CD4-positive, alpha-beta T cell treated with Interleukin-12 subunit alpha and Interleukin-12 subunit beta, for 1 hour (primary cell): ENCODE measurements at places on chromosomes 6 and 20.

GRCh38 chr6:21367649-21368154 lies 225.8 kb upstream of the SOX4 start:
- DNase-seq = no peak

GRCh38 chr6:170545405-170545804 lies 7.7 kb downstream of the PSMB1 start:
- DNase-seq = no peak

DNA sequence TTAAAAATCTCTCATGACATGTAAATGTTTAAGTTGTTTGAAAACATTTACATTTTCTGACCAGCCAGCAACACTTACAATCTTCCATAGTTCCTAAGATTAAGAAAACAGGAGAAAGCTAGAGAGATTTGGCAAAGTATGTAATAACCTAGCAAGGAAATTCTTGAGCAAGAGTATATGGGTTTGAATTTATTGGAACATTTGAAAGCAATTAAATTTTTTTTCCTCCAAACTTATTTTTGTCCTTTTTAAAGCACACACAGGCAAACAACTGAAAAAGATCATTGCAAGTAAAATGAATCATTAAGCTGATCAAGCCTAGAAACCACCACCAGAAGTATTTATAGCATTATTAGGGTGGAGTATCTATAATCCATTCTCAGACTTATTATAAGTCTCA lies 20.1 kb upstream of the ZNF217 start:
- DNase-seq = no peak

GRCh38 chr20:45290677-45291355 lies 15.8 kb upstream of the RBPJL start:
- peak; percentile 69 for DNase-seq

DNA sequence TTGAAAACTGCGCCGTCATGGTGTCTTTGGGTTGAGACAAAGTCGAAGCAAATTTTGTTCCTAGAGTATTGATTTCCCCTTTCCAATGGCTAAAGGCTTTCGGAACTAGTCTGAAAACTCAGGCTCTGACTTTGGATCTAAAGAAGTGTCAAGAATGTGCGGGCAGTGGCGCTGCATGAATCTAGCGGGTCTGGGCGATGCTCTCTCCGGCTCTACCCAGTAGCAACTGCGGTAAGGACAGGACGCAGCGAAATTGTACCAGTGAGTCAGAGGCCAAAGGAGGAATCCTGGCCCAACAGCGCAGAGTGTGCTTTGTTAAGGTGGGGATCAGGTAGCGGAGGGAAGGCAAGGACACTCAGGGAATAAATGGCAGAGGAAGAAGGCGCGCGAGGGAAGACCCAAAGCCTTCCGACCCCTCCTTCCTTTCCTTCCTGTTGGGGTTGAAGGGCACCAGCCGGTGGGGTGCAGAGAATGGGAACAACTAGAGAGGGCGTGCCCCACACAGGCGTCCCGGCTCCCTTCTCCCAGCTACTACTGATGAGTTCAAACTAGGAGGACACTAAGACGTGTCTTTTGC lies 32.1 kb downstream of the HLA-F start:
- no peak for DNase-seq

GRCh38 chr6:2877960-2878359 lies 25.1 kb downstream of the SERPINB9 start:
- peak; percentile 50 for DNase-seq

- no peak for DNase-seq
These were observed 103.5 kb upstream of the PTPRT start for GRCh38 chr20:43293068-43293786.

DNA sequence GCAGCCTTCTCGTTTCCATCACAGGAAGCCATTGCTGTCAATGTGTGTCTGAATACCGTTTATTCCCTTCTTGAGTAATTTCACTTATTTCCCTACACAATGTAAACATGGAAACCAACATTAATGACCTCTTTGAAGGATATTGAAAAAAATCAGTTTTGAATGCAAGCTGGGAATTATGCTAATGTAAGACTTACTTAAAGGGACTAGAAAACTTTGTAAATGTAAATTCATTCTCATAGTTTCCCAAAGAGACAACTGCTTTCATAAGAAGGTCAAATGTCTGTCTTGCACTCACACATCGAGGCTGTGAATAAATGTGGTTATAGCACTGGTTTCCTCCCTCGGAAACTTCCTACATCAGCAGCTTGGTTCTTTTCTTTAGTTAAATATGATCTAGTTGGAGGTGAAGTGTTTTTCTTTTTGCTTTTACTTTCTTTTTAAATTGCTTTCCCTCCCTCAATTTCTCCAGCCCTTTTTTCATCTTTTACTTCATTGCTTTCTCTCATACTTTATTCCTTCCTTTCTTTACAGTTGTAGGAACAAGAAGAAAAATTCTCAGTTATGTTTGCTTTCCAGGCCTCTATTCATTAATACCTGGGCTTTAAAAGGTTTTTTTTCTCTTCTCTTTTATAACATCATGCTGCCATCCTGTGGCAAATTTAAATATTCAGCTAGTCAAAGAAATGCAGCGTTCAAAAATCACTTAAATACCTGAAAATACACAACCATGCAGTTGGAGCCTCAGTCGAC lies 108.3 kb downstream of the TNFAIP3 start:
- DNase-seq = peak; percentile 69

DNA sequence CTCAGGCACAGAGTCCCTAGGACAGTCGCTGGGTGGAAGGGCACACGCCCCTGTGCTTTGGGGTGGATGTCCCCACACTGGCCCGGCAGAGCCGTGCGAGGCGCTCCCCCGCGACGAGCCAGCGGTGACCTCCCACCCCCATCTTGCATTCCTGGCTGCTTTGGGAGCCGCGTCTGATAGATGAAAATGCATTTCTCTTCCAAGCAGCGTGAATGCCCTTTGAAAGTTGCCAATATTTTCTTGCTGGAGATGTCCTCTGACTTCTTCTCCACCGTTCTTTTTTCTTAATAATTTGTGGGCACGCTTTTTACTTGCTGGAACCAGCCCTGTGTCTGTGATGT lies 29.9 kb downstream of the COL20A1 start:
- no peak for DNase-seq

- no peak for DNase-seq
These were observed 32.8 kb upstream of the PTPN1 start for GRCh38 chr20:50477239-50477872.

GRCh38 chr20:35088231-35089145 lies 4.1 kb downstream of the TRPC4AP start:
- no peak for DNase-seq

GRCh38 chr6:118812970-118813369 lies 81.0 kb upstream of the ASF1A start:
- no peak for DNase-seq

GRCh38 chr6:32415521-32416019 lies 8.6 kb upstream of the BTNL2 start:
- DNase-seq = peak; percentile 79

DNA sequence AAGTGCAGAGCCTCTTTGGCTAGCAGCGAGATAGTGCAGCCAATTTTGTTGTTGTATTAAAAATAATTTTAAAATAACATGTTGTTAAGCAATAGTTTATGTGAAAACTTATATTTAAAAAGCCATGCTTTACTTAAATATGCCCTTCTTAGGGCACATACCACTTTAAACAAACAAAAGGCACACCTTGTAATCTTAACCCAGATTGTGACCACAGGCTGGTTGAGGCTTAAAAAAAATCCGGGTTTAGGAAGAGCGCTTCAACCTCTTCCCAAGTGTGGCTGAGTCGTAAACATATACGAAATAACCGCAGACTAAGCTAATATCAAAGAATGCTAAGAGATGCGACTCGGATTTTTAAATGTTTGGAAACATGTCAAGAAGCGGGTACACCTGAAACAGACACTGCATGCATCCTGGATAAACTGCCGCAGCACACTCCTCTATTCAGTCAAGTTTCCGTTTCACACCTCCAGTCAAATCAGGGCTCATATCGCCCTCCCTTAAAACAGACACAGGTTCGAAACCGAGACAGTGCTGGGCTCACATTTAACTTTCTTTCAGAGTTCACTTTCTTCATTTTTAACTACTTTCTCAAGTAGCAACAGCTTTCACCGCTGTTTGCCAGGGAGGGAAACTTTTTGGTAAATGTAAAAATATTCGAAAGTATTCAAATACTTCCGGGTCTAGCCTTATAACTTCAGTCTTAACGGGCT lies 1.5 kb downstream of the DEK start:
- DNase-seq = peak; percentile 55

GRCh38 chr20:44109951-44110361 lies 77.0 kb downstream of the JPH2 start:
- DNase-seq = no peak

GRCh38 chr6:7108964-7109836 lies 1.4 kb downstream of the RREB1 start:
- peak; percentile 44 for DNase-seq

- DNase-seq = no peak
These were observed 4.0 kb downstream of the VARS1 start for GRCh38 chr6:31791324-31792089.

DNA sequence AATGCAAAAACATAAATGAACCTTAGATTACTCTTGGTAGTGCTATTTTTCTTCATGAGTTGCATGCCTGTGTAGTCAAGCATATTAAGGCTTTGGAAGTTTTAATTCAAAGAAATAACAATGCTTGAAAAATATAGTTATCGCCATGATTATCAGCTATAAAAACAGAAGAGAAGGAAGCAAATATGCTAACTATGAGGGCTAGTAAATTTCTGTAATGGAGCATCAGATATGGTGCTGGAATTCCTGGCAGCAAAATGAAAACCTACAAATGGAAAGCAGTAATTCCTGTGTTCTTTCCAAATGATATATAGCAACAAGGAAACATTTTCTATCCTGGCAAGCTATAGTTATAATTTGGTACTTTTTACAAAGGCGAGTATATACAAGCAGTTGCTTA lies 29.7 kb downstream of the DOP1A start:
- DNase-seq = no peak

- no peak for DNase-seq
These were observed 128.2 kb upstream of the AFDN start for GRCh38 chr6:167698540-167698939.

DNA sequence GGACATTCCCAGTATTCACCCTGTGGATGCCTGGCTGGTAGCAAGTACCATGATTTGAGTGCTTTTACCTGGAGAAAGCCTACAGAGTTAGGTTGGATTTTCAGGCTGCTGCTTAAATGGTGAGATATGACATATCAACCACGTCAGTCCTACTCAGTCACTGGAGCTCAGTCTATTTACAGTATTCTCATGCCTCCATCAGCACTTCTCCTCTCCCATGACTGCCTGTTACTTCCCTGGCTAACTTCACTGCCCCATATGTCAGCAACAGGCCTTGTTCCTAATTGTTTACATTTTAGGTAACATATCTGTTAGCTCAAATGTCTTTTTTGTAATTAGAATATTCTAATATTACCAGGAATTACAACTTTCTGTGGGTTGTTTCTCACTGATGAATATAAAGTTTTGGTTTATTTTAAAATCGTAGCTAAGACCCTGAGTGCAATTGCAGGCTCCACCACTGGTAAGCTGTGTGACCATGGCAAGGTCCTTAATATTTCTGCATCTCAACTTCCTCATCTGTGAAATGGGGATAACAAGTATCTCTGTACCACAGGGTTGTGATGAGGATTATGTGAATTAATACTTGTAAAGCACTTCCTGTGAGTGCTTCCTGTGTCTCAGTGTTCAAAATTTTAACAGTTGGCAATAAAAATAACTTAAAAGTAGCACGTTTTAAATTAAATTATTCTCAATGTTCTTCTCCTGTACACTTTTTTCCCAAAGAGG lies 54.3 kb downstream of the RNF144B start:
- no peak for DNase-seq

- no peak for DNase-seq
These were observed 31.9 kb downstream of the PNPLA1 start for GRCh38 chr6:36301781-36302180.

DNA sequence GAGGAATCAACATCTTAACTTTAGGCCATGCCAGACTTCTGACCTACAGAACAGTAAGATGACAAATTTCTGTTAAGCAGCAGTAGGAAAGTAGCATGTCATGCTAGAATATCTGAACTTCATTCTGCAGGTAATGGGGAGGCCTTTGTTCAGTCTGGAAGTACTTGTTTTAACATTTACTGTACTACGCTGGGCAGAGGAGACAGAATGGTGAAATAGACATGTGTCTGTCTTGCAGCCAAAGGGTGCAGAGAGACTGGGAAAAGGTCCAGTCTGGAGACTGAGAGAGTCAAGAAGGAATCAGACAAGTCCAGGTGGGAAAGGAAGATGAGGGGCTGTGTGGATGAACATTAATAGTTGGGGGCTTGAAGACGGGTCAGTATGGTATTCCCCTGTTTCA lies 17.5 kb upstream of the ZBTB2 start:
- no peak for DNase-seq

DNA sequence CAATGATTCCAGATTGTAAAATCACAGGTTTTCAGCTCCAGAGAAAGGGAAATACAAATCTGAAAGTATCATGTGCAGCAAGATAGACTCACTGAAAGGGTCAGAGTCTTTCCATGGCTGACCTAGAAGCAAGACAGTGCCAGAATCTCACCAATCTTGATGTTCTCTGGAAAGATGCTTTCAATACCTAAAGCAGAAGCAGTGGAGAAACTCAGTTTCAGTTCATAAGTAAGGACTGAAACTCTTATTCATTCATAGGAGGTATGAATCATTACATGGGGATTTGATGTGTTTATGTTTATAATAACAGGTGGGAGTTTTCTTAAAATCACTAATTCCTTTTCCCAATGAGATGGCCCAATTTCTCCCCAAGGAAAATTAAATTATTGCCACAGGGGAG lies 42.5 kb downstream of the SLC2A12 start:
- DNase-seq = no peak

DNA sequence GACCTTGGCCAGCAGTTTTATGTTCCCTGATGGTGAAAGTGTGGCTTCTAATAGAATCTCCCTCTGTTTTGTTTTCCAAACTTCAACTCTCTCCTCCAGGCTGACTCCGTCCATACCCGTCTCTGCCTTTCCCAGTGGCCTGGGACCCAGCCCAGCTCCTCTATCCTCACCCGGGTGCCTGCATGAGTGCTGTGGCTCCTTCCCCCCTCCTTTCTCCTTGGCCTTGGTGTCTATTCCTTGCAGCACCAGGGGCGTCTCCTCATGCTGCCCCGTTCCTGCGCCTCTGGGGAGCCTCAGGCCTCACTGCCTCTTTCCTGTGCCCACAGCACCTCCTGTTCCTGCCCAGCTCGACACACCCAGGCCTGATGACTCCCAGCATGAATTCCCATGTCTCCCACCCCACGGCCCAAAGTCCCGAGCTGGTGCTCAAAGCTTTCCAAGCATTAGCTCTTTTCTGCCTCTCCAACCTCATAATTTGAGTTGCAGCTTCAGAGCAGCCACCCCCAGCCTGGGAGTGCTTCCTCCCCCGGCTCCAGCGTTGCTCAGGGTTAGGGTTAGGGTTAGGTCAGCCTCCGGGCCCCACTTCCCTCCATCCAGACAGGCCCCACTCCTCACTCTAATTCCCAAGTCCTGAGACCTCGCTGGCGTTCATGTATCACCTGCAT lies 56.3 kb upstream of the AFDN start:
- no peak for DNase-seq

- no peak for DNase-seq
These were observed 119.4 kb upstream of the LY86 start for GRCh38 chr6:6469074-6469473.

GRCh38 chr6:42260396-42260888 lies 42.8 kb upstream of the MRPS10 start:
- no peak for DNase-seq

- no peak for DNase-seq
These were observed 186.9 kb downstream of the TBC1D7 start for GRCh38 chr6:13141387-13141786.
